ENCODE measurements at places on chromosomes 12 and 14.
A peak's percentile ranks its signal among the peaks of the same experiment; 100 is the strongest.

- DNase-seq: no peak
Observed at GRCh38 chr14:89248411-89249064, 168.5 kb downstream of the FOXN3 start.

GRCh38 chr12:97259098-97259497 lies 203.5 kb upstream of the RMST start:
- DNase-seq: no peak

- DNase-seq: no peak
Observed at GRCh38 chr14:52018252-52018651, 28.9 kb downstream of the RTRAF start.

DNA sequence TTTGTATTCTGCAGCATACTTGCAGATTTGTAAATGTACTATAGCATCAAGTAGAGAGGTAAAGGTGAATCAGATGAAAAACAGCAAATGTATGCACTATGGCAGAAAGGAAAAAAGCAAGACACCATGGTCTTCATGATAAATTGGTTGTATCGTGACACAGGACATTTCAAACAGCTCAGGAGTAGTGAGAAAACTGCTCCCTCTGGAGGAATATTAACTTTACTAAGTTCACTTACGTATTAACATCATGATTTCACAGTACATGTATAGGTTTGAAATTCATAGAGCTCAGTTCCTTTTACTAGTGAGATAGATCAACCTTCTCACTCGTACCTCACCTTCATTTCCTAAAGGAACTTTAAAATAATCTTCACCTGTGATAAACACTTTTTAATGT lies 6.5 kb downstream of the MBIP start:
- DNase-seq: no peak

GRCh38 chr12:77774761-77775160 lies 55.9 kb upstream of the NAV3 start:
- no peak for DNase-seq

- peak; percentile 69 for DNase-seq
Observed at GRCh38 chr12:113424915-113425823, 3.0 kb downstream of the SDSL start.

- no peak for DNase-seq
Observed at GRCh38 chr14:104424406-104425072, 155.0 kb upstream of the C14orf180 start.

- no peak for DNase-seq
Observed at GRCh38 chr12:11782914-11783420, 133.5 kb downstream of the ETV6 start.

DNA sequence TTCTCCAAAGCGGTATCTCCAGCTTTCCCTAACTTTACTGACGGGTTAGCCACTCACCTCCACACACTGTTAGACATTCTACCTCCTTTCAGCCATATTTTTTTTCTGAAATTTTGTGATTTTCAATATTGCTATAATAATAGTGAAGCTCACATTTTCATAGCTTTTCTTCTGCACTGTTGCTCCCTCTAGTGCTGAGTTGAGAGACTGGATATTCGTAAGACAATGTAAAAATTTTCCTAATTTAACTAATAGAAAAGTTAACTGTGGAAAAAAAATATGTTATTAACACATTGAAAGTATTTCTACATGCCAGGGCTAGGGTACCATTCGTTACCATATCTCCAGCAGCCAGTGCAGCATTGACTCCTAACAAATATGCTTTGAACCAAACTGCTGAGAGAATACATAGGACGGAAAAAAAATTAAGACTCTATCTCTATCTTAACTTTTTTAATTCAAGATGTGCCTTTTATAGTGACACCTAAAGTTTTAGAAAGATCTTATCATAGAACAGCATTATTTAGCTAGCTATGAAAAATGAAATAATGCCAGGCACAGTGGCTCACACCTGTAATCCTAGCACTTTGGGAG lies 48.7 kb upstream of the ABCC9 start:
- peak; percentile 2 for DNase-seq

GRCh38 chr12:130709971-130710732 lies 5.9 kb downstream of the RIMBP2 start:
- DNase-seq: no peak

GRCh38 chr14:30799933-30800332 lies 74.4 kb upstream of the COCH start:
- peak; percentile 25 for DNase-seq

GRCh38 chr12:46227616-46228015 lies 41.2 kb downstream of the SLC38A1 start:
- DNase-seq: peak; percentile 54

DNA sequence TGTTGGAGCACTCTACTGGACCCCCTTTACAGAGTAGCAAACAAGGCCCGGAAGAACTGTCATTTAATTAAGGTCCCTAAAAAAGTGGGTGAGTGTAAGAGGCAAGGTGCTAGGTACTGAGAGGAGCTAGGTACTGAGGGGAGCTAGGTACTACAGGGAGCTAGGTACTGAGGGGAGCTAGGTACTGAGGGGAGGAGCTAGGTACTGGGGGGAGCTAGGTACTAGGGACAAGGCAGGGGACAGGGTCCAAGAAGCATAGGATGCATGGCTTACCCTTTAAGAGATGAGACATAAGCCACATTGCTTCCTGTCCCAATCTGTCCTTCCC lies 4.9 kb downstream of the KRT5 start:
- DNase-seq: no peak

GRCh38 chr12:58443273-58443980 lies 476.9 kb downstream of the LRIG3 start:
- peak; percentile 28 for DNase-seq

DNA sequence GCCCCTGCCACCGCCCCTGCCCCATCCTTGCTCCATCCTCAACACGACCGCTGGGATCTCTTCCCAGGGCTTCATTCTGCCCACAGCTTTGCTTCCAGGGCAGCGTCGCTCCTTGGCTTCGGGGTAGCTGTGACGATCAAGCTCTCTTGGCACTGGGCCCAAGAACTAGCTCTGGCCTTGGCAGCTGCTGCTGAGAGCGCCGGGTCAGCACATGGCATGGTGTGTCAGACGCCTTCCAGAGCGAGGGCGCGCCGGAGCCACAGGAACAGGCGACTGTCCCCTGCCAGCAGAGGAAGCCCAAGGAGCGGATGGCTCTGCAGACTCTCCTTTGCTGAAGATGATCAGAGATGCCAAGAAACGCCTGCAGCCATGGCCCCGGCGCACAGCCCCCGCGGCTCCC lies 15.9 kb downstream of the RAB35 start:
- no peak for DNase-seq

DNA sequence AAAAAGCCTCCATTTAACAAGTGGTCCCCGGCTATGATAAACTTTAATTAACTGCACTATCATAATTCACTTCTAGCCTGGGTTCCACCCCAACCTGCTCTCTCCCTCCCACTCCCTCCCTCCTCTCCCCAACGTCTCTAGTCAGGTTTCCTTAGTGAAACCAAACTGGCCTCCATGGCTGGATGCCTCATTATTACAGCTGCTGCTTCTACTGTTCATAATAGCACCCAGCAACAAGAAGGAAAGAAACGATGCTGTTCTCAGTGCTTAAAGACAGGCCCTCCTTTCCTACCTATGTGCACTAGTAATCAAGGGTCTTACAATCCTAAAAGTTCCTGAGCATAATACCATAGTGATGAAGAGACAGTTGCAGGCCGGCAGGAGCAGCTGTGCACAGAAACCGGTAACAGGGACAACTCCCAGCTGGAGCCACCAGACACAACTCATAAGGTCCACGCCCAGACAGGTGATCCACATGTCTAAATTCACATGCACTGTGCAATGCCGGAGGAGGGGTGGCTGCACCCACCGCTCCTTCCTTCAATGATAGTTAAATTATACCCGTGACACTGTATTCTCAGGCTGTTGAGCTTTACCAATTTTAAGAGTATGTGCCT lies 6.2 kb downstream of the IRF2BPL start:
- no peak for DNase-seq

GRCh38 chr12:10891937-10892336 lies 7.9 kb upstream of the PRH1 start:
- no peak for DNase-seq

GRCh38 chr14:91858536-91859275 lies 8.6 kb downstream of the TC2N start:
- DNase-seq: peak; percentile 11

GRCh38 chr12:107544937-107545336 lies 140.7 kb upstream of the PWP1 start:
- DNase-seq: no peak

DNA sequence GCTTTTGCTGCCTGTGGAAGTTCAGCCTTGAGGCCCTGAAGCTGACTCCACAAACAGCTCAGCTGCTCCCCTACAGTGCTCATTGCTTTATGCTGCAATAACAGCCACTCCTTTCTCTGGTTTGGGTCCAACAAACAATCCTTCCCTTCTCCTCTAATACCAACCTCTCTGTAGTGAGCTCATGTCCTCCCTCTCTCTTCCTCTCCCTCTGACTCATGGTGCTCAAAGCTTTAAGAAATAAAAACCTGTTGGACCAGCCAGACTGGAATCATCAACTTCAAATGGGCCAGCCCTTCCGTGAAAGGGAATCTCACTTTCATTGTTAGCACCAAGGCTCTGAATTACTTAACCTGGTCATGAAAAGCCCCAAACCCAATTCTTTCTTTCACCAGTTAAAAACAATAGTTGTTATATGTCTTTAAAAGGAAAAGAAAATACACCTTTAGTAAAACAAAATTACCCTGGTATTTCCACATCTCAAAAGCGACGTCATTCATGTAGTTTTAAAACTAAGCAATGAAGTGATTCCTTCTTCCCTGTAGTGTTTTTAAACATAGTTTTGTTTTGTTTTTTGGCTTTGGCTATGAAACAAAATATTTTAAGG lies 126.4 kb downstream of the DUSP6 start:
- peak; percentile 26 for DNase-seq

- DNase-seq: no peak
Observed at GRCh38 chr14:30290001-30290400, 269.0 kb upstream of the G2E3 start.

DNA sequence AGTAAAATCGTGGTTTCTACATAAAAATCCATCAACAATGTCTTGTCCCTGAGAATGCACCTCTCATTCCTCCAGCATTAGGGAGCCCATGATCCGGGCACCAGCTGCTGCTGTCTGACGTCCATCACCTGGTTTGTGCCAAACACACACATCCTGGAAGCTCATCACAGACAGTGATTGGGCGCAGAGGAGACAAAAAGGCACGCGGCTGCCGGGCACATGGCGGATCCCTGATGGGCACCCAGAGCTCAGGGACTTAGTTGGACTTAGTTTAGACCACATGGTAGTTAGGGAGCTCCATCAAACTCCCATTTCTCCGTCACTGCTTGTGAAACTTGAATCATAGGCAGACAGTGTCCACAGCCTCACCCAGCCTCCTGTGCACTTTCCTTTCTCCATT lies 1059.3 kb downstream of the TMEM121 start:
- no peak for DNase-seq

GRCh38 chr14:51024377-51024776 lies 70.5 kb downstream of the TRIM9 start:
- DNase-seq: no peak

DNA sequence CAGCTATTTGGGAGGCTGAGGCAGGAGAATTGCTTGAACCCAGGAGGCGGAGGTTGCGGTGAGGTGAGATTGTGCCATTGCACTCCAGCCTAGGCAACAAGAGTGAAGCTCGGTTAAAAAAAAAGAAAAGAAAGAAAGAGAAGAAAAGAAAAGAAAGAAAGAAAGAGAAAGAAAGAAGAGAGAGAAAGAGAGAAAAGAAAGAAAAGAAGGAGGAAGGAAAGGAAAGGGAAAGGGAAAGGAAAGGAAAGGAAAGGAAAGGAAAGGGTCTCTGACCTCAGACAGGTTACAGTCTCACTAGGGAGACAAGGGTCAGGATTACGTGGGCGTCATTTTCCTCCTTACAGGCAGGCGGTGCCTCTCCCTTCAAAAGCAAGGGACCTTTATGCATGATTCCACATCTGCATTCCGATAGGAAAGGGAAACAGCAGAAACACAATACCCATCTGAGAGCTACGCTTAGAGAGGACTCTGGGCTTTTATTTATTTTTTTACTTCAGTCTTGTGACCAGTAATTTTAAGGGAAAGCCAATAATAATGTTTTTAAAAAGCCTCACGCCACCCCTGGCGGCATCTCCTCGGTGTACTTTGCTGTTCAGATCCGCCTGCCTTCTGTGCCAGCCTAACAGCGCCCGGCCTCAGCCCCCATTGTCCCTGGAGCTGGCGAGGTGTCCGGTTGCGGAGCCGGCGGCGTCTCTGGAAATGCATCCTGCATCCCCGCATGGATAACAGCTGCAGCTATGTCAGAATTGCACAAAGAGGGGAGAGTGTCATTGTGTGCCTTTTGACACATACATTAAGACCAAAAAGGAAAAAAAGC lies 945 bp upstream of the HIP1R start:
- peak; percentile 5 for DNase-seq

All from inflammatory macrophage (primary cell).